ENCODE measurements at places on chromosomes 11 and 22.

- no peak for DNase-seq
Observed at GRCh38 chr22:36303874-36304273, 50.9 kb downstream of the APOL1 start.

GRCh38 chr11:44307340-44308099, 2.4 kb downstream of the ALX4 start:
- DNase-seq, result no peak

DNA sequence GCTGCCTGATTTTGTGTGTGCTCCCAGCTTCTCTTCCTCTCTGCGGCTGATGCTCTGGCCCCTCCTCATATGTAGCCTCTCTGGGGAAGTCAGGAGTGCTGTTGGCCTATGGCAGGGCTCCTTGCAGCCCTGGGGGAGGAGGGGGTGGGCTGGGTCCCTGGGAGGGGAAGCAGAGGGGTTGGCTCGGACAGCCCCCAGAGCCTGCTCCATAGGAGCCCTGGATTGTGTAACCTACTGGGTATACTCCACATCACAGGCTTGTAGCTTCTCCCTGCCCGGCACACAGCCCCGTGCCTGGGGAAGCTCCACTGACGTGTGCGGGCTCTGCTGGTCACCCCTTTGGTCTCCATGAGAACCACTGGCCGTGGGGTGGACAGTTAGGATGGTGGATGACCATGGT, 113.8 kb downstream of the ST3GAL4 start:
- no peak for DNase-seq

- DNase-seq, result no peak
Observed at GRCh38 chr22:39332441-39333064, 13.1 kb upstream of the RPL3 start.

GRCh38 chr11:13280777-13281176, 3.2 kb downstream of the BMAL1 start:
- DNase-seq, result no peak

DNA sequence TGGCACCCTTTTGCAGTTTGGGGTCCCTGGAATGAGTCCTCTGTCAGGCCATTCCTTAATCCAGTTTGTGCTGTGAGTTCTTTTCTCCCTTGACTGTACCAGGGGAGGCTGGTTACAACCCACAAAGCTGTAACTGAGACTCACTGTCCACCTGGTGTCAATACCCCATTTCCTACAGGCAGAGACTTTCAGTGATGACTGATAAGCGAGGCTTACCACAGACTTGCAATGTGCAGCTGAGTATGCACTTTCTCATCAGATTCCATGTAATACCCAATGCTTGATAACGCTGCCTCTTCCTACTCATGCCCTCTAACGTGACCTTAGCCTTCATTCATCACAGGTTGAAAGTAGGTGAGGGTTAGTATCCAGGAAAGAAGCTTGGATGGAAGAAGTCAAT, 120.1 kb downstream of the INSC start:
- no peak for DNase-seq

DNA sequence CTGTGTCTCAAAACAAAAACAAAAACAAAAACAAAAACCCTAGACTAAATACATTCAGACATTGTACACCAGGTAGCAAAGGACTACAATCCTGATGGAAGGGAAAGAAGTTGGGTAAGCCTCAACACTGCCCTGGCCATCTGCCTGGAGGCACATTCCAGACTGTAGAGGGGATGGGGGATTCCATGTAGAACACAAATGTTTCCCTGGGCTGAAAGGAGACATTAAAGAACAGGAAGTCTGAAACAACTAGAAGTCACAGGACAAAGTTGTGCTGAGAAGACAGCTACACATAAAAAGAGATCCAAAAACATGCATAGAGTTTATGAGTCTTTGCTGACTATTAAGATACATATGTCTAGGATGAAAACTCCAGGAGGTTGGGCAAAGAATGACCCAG, 83.9 kb downstream of the RRAS2 start:
- no peak for DNase-seq

- no peak for DNase-seq
Observed at GRCh38 chr11:12005476-12005875, 3.0 kb downstream of the DKK3 start.

- DNase-seq, result no peak
Observed at GRCh38 chr11:119342023-119342300, 1.3 kb upstream of the C1QTNF5 start.

DNA sequence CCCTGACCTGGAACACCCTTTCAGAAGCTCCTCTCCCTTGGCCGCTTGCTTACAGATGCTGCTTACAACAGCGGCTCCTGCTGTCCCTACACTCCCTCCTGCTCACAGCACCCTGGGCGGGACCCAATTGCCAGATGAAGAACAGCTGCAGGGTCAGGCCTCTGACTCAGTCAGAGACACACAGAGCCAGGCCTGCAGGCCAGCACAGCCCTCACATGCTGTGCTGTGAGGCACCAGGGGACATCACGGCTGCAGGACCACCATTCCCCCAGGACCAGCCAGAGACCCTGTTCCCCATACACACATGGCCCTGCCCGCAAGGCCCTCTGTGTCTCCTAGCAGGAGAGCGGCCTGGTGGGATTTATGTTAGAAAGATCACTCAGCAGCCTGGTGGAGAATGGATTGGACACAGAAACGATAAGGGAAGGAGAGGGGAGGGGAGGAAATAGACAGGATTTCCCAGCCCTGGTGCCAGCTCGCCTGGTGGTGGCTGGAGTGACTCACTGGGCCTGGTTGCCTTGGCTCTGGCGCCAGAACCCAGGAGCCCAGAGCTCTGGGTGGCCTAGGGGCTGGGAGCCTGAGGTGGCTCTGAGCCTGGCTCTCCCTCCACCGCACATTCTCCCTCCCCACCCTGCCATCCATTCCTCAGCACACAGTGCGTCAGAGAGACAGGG, 6.7 kb downstream of the CAPN5 start:
- no peak for DNase-seq

- no peak for DNase-seq
Observed at GRCh38 chr11:23236826-23237555, 376.7 kb upstream of the CCDC179 start.

GRCh38 chr11:116740741-116741140, 32.0 kb downstream of the BUD13 start:
- no peak for DNase-seq

- no peak for DNase-seq
Observed at GRCh38 chr22:37953062-37953436, 352 bp downstream of the C22orf23 start.

- DNase-seq, result no peak
Observed at GRCh38 chr11:123020968-123021367, 39.3 kb upstream of the BSX start.

DNA sequence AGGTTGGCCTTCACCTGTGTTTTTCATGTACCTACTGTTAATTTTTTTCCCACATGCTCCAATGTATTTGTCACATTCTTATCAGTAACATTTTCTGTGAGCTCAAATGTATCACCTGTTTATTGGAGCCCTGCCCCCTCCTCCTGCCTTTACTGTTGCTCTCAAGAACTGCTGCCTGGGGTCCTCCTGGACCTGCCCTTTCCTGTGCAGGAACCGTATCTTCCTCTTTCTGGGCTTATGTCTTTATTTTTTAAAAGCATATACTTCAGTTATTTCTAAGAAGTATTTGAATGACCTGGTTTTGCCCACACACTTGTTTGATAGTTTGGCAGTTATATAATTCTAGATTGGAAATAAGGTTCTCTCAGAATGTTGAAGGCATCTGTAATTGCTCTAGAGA, 5.9 kb downstream of the FAM118B start:
- DNase-seq, result no peak

DNA sequence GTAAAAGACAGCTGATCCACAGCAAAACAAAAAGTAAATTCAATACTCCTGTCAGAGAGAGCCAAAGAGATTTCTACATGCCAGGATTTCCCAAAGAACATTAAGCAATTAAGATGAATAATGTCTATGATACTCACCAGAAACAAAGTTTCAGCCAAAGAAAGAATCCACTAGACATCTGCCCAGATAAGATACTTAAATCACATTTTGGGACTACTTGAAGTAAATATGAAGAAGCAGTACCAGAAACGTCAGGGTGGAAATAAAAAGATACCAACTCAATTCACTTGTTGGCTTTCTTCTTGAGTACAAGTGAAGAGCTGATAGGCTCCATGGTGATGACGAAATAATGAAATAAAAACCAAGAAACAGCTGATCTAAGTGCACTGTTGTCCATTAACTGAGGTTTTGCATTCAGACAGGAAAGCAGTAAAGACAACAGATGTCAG, 31.6 kb upstream of the ARHGAP32 start:
- no peak for DNase-seq

DNA sequence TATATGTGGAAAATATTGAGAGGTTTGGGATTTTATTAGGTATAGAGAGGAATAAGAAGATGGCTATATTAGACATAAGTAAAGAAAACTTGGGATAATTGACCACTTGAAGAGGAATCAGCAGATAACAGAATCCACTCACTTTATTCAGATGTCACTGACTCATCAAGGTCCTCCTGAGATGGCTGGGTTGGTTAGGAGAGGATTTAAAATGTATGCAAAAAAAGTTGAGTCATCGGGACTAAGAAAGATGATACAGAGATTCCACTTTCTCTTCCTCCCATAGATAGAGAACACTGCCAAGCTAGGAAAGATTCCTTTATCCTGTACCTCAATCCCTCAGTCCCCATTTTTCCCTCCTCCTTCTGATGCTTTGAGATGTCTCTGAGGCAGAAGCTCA, at the start of gene OR6A2:
OR6A2 (minus strand) TSS at position 288 of the 400 bp plus-strand sequence. CDS start 3,981 bp downstream, outside the sequence.
- DNase-seq, result no peak

GRCh38 chr11:75867778-75868374, 52.9 kb downstream of the UVRAG start:
- DNase-seq, result peak; percentile 7
